ENCODE measurements at places on chromosomes 3 and 15.

GRCh38 chr3:14921811-14922705 is 25.3 kb upstream of the NR2C2 start:
- no peak for DNase-seq

DNA sequence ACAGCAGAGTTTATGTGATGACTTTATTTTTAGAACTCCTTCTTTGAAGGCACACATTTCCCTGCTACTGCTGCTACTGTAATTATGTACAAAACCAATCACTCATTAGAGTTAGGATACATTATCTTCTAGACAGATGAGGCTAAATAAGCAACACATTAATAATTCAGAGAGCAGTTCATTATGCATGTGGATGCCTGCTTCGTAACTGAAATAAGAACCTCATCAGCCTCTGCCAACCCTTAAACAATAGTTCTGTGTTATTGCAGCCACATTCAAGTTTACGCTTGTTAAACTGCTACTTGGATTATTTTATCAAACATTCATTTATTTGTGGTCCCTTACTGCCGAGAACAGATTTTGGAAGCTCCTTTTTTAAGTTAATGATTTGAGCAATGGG is 52.5 kb upstream of the C15orf61 start:
- DNase-seq: no peak

- DNase-seq: no peak
Observed at GRCh38 chr3:108806316-108806715, 16.3 kb upstream of the TRAT1 start.

- no peak for DNase-seq
Observed at GRCh38 chr15:62591842-62592838, 427.1 kb upstream of the C2CD4B start.

GRCh38 chr15:77224352-77224751 is 153.4 kb upstream of the TSPAN3 start:
- no peak for DNase-seq

DNA sequence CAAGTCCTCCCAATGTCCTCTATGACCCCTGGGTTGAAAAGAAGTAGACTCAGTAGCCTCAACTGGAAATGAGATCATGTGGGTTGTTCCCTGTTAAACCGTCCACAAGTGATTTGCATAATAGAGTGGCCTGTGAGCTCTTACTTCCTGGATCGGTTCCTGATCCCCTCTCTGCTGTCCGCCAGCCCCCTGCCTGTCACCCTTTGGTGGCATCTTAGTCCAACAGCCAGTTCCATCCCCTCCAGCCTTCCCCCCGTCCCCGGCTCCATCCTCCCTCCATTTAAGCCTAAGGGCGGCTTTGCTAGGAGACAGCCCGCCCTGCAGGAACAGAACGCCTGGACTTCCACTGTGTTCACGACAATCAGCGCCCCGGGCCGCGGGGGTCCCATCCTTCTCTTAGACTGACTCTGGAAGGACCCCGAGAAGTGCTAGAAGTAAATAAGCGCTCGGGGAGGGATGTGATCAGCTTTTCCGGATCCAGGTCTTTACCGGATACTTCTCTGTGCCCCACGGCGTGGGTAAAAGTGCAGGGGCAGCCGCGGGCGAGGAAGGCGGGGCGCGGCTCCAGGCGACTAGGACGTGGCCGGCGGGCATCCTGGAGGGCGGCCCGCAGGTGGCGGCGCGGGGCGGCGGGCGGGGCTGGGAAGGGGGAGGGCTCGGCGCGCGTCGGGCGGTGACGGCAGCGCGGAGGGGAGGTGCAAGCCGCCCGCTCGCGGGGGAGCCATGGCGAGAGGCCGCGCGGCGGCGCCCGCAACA is 51.2 kb upstream of the ULK4 start:
- peak; percentile 51 for DNase-seq

DNA sequence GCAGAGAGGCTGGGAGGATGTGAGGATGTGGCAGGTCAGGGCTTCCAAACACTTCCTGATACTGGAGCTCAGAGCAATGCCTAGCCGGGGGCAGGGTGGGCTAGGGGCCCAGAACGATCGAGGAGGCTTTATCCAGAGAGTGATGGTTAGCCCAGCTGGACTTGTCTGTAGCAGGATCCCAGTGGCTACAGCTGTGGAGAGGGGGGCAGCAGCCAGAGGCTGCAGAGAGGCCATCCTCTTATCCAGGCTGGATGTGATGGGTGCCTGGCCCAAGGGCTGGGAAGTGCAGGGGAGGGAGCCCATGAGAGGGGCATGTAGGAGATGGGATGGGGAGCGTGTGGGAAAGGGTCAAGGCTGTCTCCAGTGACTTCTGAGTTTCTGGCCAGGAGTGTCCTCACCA is 4.6 kb downstream of the PARP3 start:
- peak; percentile 9 for DNase-seq

GRCh38 chr3:89783341-89783927 is 676.0 kb downstream of the EPHA3 start:
- DNase-seq: peak; percentile 17

DNA sequence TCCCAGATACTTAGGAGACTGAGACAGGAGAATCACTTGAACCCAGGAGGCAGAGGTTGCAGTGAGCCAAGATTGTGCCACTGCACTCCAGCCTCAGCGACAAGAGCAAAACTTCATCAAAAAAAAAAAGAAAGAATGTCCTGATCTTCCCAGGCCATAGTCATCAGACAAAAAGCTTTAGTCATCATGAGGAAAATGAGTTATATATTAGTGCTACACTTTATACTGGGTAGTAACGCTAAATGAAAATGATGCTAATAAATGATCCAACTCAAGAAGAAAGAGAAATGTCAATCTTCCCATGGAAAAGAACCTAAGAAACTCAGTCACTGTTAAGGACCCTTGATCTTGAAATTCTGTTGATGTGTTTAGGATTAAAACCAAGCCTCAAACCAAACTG is 26.3 kb upstream of the TRIM59 start:
- DNase-seq: no peak
